Brain microvascular endothelial cell (primary cell): ENCODE measurements at places on chromosomes 4 and X.

DNA sequence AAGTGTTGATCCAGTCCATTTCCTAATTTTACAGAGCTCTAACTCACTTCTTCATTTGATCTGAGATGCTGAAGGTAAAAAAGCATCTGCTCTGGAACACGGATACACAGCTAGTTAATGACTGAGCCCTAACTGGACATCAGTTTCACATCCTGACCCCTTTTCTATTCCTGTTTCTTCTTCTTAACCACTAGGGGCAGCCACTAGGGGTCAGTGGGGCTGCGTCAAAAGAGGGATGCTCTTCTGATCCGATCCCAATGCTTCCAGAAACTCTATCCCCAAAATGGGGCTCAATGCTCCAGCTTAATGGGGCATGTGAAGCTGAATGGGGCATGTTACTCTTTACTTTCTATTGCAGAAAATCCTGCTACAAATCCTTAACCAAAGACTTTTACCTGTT, 33.4 kb upstream of the PHKA2 start:
- DNase-seq: no peak

GRCh38 chr4:17667653-17668201, 53.3 kb downstream of the MED28 start:
- no peak for DNase-seq

GRCh38 chr4:76640353-76640910, 205.4 kb downstream of the SHROOM3 start:
- DNase-seq: no peak

DNA sequence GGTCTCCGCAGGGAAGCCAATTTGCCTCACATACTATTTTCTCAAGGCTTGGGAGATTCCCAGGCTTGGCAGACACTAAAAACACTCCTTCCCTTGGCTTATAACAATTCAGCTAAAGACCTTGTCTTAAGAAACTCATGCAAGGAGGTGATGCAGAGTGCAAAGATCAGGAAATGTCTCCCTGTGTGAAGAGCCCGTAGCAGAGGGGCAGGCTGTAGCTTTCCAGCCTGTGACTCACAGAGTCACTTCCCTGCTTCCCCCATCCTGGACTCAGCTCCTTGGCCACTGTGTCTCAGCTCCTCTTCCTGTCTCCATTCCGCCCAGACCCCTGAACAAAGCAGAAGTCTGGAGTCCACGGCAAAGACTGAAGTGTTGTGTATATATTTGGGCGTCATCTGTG, 56.1 kb downstream of the KDR start:
- peak; percentile 61 for DNase-seq

GRCh38 chr4:163548481-163549243, 54.2 kb downstream of the TMA16 start:
- peak; percentile 50 for DNase-seq
